ENCODE measurements at places on chromosomes 4 and X.

GRCh38 chrX:30830326-30830943 is 58.6 kb downstream of the TAB3 start:
- H3K27ac ChIP-seq, result no peak overlapping the region
- H3K36me3 ChIP-seq, result peaks cover 17% of the 10 kb centered on the region
- DNase-seq, result no peak
- no peaks in the 10 kb centered on the region for H3K27me3 ChIP-seq
- no peaks in the 10 kb centered on the region for H3K4me1 ChIP-seq

DNA sequence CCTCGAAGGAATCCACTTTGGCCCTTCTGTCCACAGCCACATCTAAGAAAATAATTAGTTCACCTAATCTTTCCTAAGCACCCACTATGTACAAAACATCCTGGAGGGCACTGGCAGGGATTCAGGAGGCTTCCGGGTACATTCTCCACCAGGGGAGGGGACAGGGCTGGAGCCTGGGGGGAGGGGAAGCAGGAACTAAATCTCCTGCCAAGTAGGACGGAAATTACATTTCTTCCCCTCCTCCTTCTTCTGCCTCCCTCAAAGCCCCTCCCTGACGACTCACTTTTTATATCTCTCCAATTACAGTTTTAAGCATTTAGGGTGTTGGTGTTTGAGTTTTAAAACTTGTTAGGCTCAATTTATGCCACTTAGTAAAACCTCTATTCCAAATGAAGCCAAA is 203.1 kb downstream of the BCOR start:
- H3K27me3 ChIP-seq, result no peaks in the 10 kb centered on the region
- no peak overlapping the region for H3K4me3 ChIP-seq
- H3K27ac ChIP-seq, result peak overlapping the region; percentile 38
- DNase-seq, result no peak
- H3K4me1 ChIP-seq, result peaks cover 31% of the 10 kb centered on the region

DNA sequence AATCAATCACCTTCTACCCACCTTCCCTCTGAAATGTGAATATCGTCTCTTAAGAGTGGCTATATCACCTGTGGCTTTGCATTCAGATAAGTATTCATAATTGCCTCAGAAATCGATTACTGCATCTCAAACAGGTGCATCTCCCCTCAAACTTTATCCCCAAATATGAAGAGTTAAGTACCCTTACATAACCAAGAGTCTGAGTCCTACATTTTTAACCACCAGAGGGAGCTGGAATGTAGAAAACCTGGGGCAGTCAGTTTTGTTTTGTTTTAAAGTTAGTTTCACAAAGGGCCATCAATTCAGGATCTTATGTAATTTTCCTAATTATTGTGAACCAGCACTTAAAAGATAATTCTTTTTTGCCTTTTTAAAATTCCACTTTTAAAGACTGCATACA is 5.7 kb downstream of the TCEANC start:
- no peak for DNase-seq
- H3K27me3 ChIP-seq, result no peaks in the 10 kb centered on the region
- peaks cover 16% of the 10 kb centered on the region for H3K36me3 ChIP-seq

GRCh38 chr4:108483079-108483478 is 137.3 kb upstream of the RPL34 start:
- no peaks in the 10 kb centered on the region for H3K4me1 ChIP-seq
- H3K27ac ChIP-seq, result no peak overlapping the region
- DNase-seq, result no peak
- no peak overlapping the region for H3K4me3 ChIP-seq

DNA sequence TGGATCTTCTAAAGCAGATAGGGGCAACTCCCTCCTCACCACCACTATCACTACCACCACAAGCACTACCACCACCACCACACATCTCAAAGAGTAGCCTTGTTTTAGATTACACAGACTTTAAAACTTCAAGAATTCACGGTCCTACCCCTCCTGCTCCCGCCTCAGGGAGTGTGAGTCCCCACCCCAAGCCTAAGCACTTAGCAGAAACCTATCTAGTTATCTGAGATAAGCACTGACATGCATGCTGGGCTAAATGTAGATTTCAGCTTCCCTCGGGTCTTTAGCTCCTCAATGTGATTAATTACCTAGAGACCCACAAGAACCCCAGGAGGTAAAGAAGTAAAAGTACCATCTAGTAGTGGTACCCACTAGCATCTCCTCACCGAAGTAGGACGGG is 775 bp downstream of the AMOT start:
- no peak overlapping the region for H3K27ac ChIP-seq
- H3K27me3 ChIP-seq, result no peaks in the 10 kb centered on the region
- DNase-seq, result no peak
- H3K4me1 ChIP-seq, result no peaks in the 10 kb centered on the region
- peak overlapping the region; percentile 80 for H3K4me3 ChIP-seq

GRCh38 chr4:19366916-19367315 is 884.8 kb upstream of the SLIT2 start:
- no peaks in the 10 kb centered on the region for H3K4me1 ChIP-seq
- H3K27me3 ChIP-seq, result no peaks in the 10 kb centered on the region
- no peak overlapping the region for H3K4me3 ChIP-seq
- no peak for DNase-seq

DNA sequence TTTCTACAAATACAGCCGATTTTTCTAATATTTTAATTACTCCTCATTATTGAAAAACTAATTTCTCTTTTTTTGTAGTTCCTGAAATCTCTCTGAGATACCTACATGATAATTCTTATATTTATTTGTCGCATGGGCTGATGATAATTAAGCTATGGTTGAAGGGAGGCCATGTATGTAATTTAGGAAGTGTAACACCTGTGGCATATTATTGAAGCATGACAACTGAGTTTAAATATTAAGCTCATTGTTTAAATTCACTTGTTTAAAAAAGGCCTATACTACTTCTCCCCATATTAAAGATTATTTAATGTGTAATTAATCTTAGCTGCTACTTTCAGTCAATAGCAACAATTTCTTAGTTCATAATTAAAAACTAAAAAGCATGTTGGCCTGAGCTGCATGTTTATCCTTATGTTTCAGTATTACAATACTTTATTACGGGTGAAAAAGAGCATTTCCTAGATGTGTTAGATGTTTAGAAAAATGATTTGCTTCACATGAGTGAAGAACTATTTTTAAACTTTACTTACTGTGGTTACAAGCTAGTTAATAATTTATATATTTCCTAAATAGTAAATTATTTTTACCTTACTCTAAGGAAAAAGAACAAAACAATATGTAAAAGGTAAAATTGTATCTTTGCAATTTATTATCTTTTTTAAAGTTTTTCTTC is 122.4 kb downstream of the RAP1GDS1 start:
- DNase-seq, result no peak
- H3K27me3 ChIP-seq, result no peaks in the 10 kb centered on the region
- H3K4me3 ChIP-seq, result no peak overlapping the region
- no peak overlapping the region for H3K27ac ChIP-seq
- no peaks in the 10 kb centered on the region for H3K36me3 ChIP-seq

GRCh38 chr4:152246659-152247058 is 289.2 kb downstream of the FBXW7 start:
- H3K4me3 ChIP-seq, result no peak overlapping the region
- no peak for DNase-seq
- H3K27ac ChIP-seq, result no peak overlapping the region
- H3K4me1 ChIP-seq, result peaks cover 29% of the 10 kb centered on the region
- H3K27me3 ChIP-seq, result no peaks in the 10 kb centered on the region
